HS-27A (cell line): ENCODE measurements at places on chromosomes 5 and 9.

GRCh38 chr9:128187361-128187760, 4.0 kb downstream of the CIZ1 start:
- no peak for DNase-seq

- no peak for DNase-seq
Observed at GRCh38 chr5:157648275-157648990, 3.8 kb downstream of the SOX30 start.

DNA sequence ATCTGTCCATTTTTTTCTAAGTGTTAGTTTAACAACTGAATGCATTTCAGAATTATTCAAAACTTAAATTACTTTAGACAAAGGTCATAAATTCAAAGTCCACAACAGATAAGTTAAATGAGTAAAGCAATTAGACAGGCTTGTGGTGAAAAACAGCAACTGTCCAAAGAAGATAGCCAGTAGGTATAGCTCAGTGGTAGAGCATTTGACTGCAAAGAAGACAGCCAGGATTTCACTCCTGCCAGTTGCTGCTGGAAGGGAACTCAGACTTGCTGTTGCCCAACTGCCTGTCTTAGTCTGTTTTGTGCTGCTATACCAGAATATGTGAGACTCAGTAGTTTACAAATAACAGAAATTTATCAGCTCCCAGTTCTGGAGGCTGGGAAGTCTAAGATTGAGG, 10.0 kb downstream of the FANCC start:
- DNase-seq: no peak

DNA sequence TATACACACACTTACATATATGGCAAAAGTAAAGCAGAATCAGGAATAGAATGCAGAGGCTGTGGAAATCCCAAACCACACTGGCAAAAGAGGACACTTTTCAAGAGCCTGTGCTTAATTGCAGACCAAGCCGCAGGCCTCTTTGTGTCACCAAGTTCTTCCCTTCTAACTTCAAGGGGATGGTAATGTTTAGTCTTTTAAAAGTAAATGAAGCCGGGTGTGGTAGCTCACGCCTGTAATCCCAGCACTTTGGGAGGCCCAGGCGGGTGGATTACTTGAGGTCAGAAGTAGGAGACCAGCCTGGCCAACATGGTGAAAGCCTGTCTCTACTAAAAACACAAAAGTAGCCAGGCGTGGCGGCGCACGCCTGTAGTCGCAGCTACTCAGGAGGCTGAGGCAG, 28.7 kb downstream of the ROR2 start:
- no peak for DNase-seq

GRCh38 chr5:163659568-163659902, 154.1 kb downstream of the MAT2B start:
- DNase-seq: no peak

DNA sequence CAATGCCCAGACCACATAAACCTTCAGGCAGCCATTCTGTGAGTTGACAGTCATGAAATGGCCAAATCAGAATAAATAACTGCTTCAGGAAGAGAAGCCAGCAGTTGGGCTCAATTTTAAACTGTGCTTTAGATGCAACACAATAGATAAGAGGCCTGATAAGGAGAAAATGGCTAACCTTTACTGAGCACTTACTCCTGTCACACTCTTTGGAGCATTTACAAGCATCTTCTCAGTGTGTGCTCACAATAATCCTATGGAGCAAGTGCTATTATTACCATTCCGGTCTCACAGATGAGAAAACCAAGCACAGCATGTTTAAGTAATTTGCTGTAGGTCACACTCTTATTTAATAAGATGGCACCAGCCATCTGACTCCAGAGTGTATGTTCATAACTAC, 11.5 kb upstream of the SH3RF2 start:
- no peak for DNase-seq

GRCh38 chr9:83219924-83220438, 157.0 kb upstream of the RASEF start:
- no peak for DNase-seq

DNA sequence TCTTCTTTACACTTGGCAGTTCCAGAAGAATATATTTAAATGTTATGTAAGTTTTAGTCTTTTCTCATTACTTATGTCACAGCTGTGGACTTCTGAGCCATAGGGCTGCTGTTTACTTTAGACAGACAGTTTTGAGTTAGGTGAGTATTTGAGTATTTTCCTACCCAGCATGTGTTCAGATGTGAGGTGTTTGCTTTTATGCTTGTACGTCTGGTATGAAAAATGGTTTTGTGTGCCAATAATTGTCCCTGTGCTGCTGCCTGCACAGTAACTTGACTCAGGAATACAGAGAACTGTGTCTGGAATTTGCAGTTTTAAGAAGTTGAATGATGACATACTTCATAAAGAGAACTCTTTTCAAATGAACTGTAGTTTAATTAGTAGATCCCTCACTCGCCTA, 20.8 kb downstream of the MEGF10 start:
- no peak for DNase-seq

DNA sequence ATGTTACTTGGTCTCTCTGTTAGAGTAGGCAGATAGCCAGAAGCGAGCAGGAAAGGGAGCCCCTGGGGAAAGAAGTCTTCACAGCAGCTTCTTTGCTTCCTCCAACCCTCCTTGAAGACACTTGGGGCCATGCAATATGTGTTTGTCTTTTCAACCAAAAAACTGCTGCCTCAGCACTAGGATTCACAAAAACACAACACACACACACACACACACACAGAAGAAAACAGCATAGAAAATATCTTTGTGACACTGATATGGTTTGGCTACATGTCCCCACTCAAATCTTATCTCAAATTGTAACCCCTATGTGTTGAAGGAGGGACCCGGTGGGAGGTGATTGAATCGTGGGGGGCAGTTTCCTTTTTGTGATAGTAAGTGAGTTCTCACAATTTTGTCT, 133.3 kb downstream of the CDH12 start:
- DNase-seq: no peak
